ENCODE measurements at places on chromosomes 11 and 22.

DNA sequence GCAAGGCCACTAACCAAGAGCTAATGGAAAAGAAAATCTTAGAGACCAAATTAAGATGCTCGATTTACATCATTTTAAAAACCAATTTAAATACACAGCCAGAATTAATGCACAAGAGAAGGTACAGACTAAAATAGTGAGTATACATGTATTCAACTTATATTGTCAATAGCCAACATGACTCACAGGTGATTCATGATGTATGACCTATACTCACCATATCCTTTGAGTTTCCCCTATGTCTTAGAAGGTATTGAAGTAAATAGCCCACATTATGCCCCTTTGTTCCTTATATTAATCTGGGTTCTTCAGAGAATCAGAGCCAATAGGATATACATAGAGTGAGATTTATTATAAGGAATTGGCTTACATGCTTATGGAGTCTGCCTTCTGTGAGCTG is 97.5 kb upstream of the ANO3 start:
- DNase-seq: no peak
- H3K36me3 ChIP-seq: no peaks in the 10 kb centered on the region
- no peaks in the 10 kb centered on the region for H3K27me3 ChIP-seq
- no peaks in the 10 kb centered on the region for H3K4me1 ChIP-seq
- no peak overlapping the region for H3K27ac ChIP-seq
- no peak overlapping the region for H3K4me3 ChIP-seq

- no peaks in the 10 kb centered on the region for H3K4me1 ChIP-seq
- H3K27ac ChIP-seq: no peak overlapping the region
- H3K27me3 ChIP-seq: no peaks in the 10 kb centered on the region
- no peaks in the 10 kb centered on the region for H3K36me3 ChIP-seq
- no peak overlapping the region for H3K4me3 ChIP-seq
Observed at GRCh38 chr11:68803766-68804165, 38.0 kb downstream of the CPT1A start.

- H3K27ac ChIP-seq: peak overlapping the region; percentile 17
- no peaks in the 10 kb centered on the region for H3K4me1 ChIP-seq
- no peaks in the 10 kb centered on the region for H3K27me3 ChIP-seq
- peaks cover 48% of the 10 kb centered on the region for H3K36me3 ChIP-seq
- H3K4me3 ChIP-seq: no peak overlapping the region
Observed at GRCh38 chr11:35488117-35488516, 37.3 kb downstream of the PAMR1 start.

GRCh38 chr22:46010207-46010867 is 33.4 kb upstream of the WNT7B start:
- peaks cover 3% of the 10 kb centered on the region for H3K4me1 ChIP-seq
- DNase-seq: no peak
- no peak overlapping the region for H3K4me3 ChIP-seq

- no peak for DNase-seq
- no peak overlapping the region for H3K27ac ChIP-seq
- H3K4me1 ChIP-seq: peaks cover 10% of the 10 kb centered on the region
- H3K27me3 ChIP-seq: peaks cover 19% of the 10 kb centered on the region
- no peaks in the 10 kb centered on the region for H3K36me3 ChIP-seq
- no peak overlapping the region for H3K4me3 ChIP-seq
Observed at GRCh38 chr22:21951062-21951461, 1.6 kb downstream of the PPM1F start.

- no peaks in the 10 kb centered on the region for H3K36me3 ChIP-seq
- no peak overlapping the region for H3K4me3 ChIP-seq
- H3K4me1 ChIP-seq: peaks cover 58% of the 10 kb centered on the region
- DNase-seq: no peak
Observed at GRCh38 chr11:70108250-70108649, 30.1 kb downstream of the ANO1 start.

DNA sequence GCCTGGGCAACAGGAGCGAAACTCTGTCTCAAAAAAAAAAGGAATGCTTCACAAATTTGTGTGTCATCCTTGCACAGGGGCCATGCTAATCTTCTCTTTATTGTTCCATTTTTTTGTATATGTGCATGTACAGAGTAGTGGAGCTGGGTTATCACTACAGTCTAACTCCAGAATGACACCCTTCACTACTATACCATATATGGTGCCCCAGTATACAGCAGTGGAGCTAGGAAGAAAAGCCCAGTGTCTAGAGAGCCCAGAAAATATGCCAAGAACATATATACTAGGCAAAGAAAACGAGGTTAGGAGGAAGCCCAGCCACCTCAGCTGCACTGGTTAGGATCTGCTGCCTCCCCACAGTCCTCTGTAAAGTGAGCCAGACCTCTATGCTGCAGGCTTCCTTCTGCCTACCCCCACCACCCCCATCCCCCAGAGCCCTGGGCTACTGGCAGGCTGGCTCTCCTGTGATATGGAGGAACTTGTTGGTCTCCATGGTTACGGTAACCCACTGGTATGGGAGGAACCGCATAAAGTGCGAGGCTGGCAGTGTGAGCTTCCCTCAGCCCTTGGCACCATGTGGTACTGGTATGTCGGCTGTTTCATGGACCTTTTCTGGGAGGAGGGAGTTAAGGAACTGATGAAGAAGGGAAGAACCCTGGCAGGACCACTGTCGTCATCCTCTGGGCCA is 34.3 kb downstream of the RCOR2 start:
- H3K4me3 ChIP-seq: no peak overlapping the region
- no peak overlapping the region for H3K27ac ChIP-seq
- no peaks in the 10 kb centered on the region for H3K27me3 ChIP-seq
- DNase-seq: peak; percentile 52

DNA sequence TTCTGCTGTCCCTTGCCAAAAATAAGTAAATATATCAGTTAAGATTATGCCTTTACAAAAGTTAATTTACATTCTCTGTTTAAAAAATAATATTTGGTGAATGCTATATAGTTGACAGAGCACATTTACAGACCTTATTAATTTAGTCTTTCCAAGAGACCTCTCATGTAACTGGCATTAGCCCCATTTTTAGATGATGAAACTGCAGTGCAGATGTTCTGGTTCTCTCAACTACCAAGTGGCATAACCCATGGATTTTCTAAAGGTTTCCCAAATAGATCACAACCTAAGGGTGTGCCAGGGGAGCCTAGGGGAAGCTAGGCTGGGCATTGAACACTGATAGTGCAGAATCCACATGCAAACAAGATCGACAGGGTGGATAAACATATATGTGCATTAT is 88.5 kb downstream of the RNF169 start:
- no peaks in the 10 kb centered on the region for H3K4me1 ChIP-seq
- H3K4me3 ChIP-seq: no peak overlapping the region
- H3K27ac ChIP-seq: no peak overlapping the region
- peaks cover 6% of the 10 kb centered on the region for H3K36me3 ChIP-seq

DNA sequence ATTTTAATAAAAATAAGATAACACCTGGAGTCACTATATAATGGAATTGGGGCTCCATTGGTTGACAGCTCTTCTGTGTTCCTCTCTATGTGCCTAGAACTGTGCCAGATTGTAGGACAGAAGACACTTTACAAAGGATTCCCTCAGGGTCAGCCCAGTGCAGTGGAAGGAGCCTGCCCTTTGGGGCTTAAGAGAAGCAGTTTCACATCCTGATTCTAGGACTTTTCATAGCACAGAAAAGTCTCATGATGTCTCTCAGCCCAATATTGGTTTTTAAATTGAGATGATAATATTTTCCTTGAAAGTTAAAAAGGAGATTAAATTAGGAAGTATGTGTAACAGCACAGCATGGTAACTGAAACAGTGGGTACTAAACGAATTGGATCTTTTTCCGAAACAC is 7.1 kb downstream of the PLAAT4 start:
- H3K36me3 ChIP-seq: no peaks in the 10 kb centered on the region
- no peak overlapping the region for H3K4me3 ChIP-seq
- no peak overlapping the region for H3K27ac ChIP-seq
- H3K27me3 ChIP-seq: no peaks in the 10 kb centered on the region

GRCh38 chr11:9320047-9320446 is 5.7 kb upstream of the TMEM41B start:
- no peak overlapping the region for H3K27ac ChIP-seq
- no peaks in the 10 kb centered on the region for H3K27me3 ChIP-seq
- no peak for DNase-seq
- H3K4me3 ChIP-seq: no peak overlapping the region

GRCh38 chr11:27356624-27357222 is 6.3 kb downstream of the CCDC34 start:
- no peaks in the 10 kb centered on the region for H3K27me3 ChIP-seq
- no peak for DNase-seq
- H3K27ac ChIP-seq: no peak overlapping the region

DNA sequence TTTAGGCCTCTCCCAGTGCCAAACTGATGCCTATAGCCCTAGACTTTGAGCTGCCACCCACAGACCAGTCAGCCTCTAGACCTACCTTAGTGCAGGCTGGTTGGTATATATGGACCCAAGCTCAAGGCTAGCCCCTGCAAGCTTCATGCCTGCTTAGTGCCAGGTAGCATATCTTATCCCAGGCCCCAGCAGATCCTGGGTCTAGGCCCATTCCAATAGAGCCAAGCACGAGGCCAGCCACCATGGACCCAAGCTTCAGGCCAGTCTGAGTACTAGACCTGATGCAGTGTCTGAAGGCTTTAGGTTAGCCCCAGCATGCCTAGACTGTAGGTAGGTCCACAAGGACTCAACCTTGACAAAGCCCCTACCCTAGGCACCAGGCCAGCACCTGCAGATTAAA is 1081.7 kb downstream of the JRKL start:
- no peaks in the 10 kb centered on the region for H3K4me1 ChIP-seq
- no peaks in the 10 kb centered on the region for H3K27me3 ChIP-seq
- H3K4me3 ChIP-seq: no peak overlapping the region

DNA sequence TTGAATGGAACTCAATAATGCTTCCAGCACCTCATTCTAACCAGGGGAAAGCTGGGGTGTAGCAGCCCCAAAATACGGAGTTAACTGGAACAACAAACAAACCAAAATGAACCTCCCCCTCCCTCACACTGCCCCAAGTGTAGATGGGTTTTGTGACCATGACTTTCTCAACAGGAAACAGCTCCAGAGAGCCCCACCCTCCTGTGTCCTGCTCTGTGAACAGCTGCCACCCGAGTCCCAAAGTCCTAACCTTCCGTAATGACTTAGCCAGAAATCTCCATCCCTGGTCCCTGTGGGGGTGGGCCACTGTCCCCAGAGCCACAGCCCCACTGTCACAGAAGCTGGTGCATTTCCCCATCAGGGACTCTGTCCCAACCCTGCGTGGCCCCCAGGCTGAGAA is 155.4 kb downstream of the CRYBB2 start:
- no peak overlapping the region for H3K27ac ChIP-seq
- no peak overlapping the region for H3K4me3 ChIP-seq
- DNase-seq: no peak
- H3K27me3 ChIP-seq: no peaks in the 10 kb centered on the region

- DNase-seq: no peak
- H3K27ac ChIP-seq: no peak overlapping the region
- H3K36me3 ChIP-seq: no peaks in the 10 kb centered on the region
- H3K4me3 ChIP-seq: no peak overlapping the region
- H3K27me3 ChIP-seq: peaks cover 12% of the 10 kb centered on the region
Observed at GRCh38 chr11:67998150-67999045, 5.5 kb downstream of the UNC93B1 start.

- no peaks in the 10 kb centered on the region for H3K4me1 ChIP-seq
- no peak for DNase-seq
- H3K27ac ChIP-seq: no peak overlapping the region
- H3K27me3 ChIP-seq: peaks cover 25% of the 10 kb centered on the region
Observed at GRCh38 chr11:1323774-1324173, 14.3 kb upstream of the TOLLIP start.

- no peak overlapping the region for H3K4me3 ChIP-seq
- DNase-seq: no peak
- no peak overlapping the region for H3K27ac ChIP-seq
- H3K27me3 ChIP-seq: no peaks in the 10 kb centered on the region
Observed at GRCh38 chr11:116539836-116540418, 232.9 kb downstream of the BUD13 start.

DNA sequence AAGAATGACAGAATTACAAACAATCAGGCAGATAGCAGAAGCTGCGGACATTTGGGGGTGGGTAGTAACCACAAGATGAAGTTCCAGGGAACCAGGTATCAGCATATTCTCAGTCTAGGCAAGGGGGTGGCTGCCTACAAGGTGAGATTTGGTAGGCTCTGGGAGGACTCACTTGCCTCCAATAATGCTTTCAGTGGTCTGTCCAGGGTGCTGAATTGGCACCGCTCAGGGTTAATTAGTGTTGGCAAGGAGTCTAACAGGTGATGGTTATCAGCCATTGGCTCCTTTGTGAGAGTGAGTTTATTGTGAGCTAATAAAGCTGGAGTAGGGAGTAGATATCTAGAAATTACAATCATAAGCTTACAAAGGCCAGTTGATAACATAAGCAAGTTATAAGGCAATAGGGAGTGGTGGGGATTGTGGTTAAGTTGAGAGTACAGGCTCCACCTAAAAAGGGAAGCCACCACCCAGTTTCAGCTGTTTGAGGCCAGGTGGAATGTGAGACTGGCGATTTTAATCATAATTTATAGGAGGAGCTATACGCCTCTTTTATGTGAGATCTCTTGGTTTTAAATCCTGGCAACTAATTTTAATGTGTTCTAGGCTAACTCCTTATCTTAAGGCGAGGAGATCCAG is 320.5 kb downstream of the MIAT start:
- H3K27me3 ChIP-seq: no peaks in the 10 kb centered on the region
- no peak overlapping the region for H3K27ac ChIP-seq
- H3K4me1 ChIP-seq: peaks cover 15% of the 10 kb centered on the region
- DNase-seq: peak; percentile 63

- peaks cover 7% of the 10 kb centered on the region for H3K27me3 ChIP-seq
- no peaks in the 10 kb centered on the region for H3K36me3 ChIP-seq
- no peak overlapping the region for H3K4me3 ChIP-seq
- H3K27ac ChIP-seq: no peak overlapping the region
- DNase-seq: no peak
Observed at GRCh38 chr11:9617940-9618339, 44.5 kb downstream of the WEE1 start.

DNA sequence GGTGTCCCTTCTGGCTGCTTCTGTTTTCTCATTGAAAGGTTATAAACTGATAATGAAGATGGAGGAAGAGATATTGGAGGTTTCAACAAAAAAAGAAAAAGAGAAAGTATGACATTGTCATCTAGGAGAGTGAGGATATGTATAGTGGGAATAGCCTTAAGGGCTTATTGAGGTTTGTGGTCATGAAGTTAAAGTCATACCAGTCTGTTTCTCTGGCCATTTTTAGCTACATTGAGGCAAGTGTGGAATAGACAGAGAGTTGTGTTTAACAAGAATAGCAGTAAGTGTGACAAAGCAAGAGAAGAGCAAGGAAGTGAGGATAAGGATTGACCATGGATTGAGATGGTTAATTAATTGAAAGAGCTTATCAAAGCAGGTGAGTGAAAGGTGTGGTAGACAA is 110.4 kb downstream of the ELP4 start:
- no peak overlapping the region for H3K27ac ChIP-seq
- no peaks in the 10 kb centered on the region for H3K36me3 ChIP-seq
- no peak for DNase-seq
- no peaks in the 10 kb centered on the region for H3K4me1 ChIP-seq
- no peak overlapping the region for H3K4me3 ChIP-seq
